ENCODE measurements at places on chromosomes 12 and 14.

DNA sequence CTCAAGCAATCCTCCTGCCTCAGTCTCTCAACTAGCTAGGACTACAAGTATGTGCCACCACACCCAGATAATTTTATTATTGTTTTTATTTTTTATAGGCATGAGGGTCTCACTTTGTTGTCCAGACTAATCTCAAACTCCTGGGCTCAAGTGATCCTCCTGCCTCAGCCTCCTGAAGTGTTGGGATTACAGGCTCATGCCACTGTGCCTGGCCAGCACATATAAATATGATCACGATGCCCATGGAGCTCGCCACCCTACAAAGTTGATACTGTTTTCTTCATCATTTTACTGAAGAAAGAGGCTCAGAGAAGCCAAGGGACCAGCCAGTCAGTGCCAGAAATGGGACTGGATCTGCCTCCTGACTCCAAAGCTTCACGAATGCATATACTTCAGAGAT lies 53.1 kb downstream of the NFKBIA start:
- DNase-seq = no peak

DNA sequence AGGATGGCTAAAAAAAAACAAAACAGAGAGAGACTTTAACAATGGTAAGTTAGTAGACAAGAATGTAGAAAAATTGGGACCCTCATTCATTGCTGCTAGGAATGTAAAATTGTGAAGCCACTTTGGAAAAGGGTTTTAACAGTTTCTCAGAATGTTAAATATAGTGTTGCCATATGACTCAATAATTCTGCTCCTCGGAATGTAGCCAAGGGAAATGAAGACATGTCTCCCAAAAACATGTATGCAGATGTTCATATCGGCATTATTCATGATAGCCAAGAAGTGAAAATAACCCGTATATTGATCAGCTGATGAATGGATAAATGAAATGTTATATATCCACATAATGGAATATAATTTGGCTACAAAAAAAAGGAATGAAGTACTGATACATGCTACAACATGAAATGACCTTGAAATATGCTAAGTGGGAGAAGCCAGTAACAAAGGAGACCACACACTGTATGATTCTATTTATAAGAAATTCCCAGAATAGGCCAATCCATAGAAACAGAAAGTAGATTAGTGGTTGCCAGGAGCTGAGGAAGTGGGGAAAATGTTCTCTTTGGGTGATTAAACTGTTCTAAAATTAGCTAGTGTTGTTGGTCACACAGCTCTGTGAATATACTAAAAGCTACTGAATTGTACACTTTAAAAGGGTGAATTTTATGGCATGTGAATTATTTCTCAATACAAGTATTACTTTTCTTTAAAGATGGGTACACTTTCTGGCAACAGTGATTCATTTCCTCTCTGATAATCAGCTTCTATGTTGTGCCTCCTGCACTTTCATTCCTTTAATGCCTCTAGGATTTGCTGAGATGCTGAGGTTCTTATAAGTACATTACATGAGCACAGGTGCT lies 132.5 kb downstream of the DAAM1 start:
- no peak for DNase-seq

GRCh38 chr12:108302016-108302402 lies 37.1 kb downstream of the CMKLR1 start:
- DNase-seq = no peak

- DNase-seq = no peak
Measured at GRCh38 chr12:25864306-25865276, 93.9 kb upstream of the RASSF8 start.

- no peak for DNase-seq
Measured at GRCh38 chr12:17020765-17021164, 414.8 kb upstream of the LMO3 start.

DNA sequence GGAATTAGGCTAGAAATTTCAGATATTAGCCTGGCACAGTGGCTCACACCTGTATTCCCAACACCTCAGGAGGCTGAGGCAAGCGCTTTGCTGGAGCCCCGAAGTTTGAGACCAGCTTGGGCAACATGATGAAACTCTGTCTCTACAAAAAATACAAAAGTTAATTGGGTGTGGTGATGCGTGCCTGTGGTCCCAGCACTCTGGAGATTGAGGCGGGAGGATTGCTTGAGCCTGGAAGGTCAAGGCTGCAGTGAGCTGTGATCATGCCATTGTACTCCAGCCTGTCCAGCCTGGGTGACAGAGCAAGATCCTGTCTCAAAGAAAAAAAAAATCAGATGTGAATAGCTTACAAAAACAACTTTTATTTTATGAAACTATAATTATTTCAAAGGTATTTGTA lies 15.1 kb downstream of the FRMD6 start:
- DNase-seq = no peak

DNA sequence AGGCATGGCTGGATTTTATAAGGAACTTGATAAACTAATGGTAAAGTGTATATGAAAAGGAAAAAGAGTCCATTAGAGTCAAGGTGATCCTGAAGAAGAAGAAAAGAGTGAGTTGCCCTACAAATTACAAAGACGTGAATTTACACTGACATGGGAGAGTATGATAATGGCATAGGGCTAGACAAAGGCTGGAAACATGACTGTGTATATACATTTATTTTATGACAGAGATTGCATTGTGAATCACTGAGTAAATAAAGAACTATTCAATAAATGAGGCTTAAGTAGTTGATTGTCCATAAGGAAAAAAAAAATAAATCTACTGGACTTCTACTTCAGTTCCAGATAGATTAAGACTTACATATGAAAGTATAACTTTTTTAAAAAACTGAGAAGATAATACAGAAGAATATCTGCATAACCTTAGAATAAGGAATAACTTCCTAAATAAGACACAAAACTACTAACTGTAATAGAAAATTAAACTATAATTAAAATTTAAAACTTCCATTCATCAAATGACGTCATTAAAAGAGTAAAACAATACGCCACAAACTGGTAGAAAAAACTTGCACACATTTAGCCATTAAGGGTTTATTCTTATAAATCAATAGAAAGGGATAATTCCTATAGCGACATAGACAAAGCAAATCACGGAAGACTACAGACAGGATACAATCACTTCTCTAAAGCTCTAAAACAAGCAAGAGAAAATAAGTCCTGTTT lies 278.5 kb downstream of the NOVA1 start:
- DNase-seq = no peak

GRCh38 chr12:72610854-72611358 lies 338.7 kb downstream of the TRHDE start:
- DNase-seq = no peak

All from Jurkat, Clone E6-1 (cell line).